SK-MEL-5 (cell line): ENCODE measurements at places on chromosomes 6 and 20. TPM values are rescaled to one million over a fixed set of nuclear protein-coding genes. Genes with fewer than 3 reads are reported as not detected.

The HAO1 gene
- total RNA-seq, result not detected in 2 replicates

The BRD2 gene
- 96.2 and 107 TPM in 2 replicates for total RNA-seq

The C6orf132 gene
- total RNA-seq, result not detected in 2 replicates

The CST9L gene
- total RNA-seq, result not detected in 2 replicates

The TRIM40 gene
- total RNA-seq, result not detected in 2 replicates

The PPIL6 gene
- 1.2 and 1.4 TPM in 2 replicates for total RNA-seq

The PHF20 gene
- total RNA-seq, result 44.4 and 44.6 TPM in 2 replicates

The EDN1 gene
- not detected in 2 replicates for total RNA-seq

The ACTL10 gene
- not detected in 2 replicates for total RNA-seq

DNA sequence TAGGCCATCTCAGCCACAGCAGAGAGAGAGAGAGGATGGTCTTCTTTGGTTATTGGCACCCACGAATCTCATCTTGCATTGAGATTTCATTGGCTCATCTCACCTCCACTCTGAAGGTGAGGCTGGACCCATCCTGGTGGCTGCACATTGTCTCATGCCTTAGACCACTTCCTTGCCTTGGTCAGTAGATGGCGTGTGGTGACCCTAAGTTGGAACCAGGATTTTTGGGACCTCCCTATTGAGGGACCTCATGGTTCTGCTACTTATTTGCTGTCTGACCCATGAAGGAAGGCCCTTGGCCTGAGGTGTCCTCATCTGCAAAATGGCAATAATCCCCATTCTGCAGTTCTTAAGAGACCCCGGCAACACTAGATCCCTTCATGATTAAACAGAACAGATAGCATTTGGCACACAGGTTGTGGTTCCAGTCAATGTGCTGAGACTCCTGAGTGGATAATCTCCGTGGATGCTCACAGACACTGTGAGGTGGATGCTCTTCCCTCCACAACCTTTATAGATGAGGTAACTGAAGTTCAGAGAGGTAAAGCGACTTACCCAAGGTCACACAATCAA lies 21.5 kb upstream of the AAR2 start:
- peak; percentile 74 for DNase-seq

GRCh38 chr6:90079560-90080490 lies 185.6 kb downstream of the GJA10 start:
- DNase-seq, result no peak

DNA sequence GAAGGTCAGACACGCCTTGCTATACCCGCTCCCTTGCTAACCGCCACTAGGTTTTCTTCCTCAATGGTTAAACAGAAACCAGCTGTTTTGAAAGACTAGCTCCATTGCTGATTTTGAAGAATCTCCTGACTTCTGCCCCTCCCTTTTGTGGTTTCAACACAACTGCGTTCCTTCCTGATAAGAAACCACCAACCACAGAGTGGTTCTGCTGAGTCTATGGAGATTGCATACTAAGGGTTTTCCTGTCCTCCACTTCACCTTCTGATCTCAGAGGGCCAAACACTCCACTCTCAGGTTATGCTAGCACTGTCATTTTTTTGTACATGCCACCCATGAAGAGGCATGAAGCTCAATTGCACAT lies 207.9 kb downstream of the MYLK4 start:
- peak; percentile 40 for DNase-seq

GRCh38 chr6:31092769-31093505 lies 19.4 kb downstream of the C6orf15 start:
- peak; percentile 76 for DNase-seq

DNA sequence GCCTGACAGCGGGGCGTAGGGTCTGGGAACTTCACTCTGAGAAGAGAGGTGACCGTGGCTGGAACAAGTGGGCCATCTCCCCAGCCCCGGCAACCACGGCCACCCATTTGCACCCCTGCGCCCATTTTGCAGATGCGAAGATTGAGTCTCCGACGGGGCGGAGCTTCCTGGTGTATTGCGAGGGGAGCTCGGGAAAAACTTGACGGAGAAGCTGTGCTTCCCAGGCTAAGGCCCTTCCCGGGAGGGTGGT lies 653 bp downstream of the ZNF335 start:
- DNase-seq, result no peak

GRCh38 chr20:37790900-37791299 lies 97.1 kb downstream of the CTNNBL1 start:
- DNase-seq, result no peak

GRCh38 chr20:63885264-63886053 lies 9.5 kb upstream of the DNAJC5 start:
- DNase-seq, result no peak

DNA sequence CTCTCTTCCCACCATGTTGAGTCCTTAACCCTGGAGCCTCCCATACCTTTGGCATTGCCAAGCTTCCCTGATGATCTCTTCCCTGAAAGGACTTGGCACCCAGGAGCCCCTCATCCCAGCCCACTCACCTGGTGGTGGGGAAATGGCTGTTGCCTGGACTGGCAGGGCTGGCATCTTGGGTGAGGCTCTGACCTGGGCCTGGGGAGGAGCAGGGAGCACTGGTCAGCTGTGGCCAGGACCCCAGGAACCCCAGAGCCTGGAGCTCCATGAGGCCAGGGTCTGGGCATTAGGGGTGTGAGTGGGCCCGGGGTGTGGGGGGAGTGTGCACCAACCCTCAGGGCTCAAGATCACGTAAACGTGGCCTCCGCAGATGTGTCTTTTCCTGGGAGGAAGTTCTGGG lies 9.5 kb downstream of the SDCBP2 start:
- no peak for DNase-seq

DNA sequence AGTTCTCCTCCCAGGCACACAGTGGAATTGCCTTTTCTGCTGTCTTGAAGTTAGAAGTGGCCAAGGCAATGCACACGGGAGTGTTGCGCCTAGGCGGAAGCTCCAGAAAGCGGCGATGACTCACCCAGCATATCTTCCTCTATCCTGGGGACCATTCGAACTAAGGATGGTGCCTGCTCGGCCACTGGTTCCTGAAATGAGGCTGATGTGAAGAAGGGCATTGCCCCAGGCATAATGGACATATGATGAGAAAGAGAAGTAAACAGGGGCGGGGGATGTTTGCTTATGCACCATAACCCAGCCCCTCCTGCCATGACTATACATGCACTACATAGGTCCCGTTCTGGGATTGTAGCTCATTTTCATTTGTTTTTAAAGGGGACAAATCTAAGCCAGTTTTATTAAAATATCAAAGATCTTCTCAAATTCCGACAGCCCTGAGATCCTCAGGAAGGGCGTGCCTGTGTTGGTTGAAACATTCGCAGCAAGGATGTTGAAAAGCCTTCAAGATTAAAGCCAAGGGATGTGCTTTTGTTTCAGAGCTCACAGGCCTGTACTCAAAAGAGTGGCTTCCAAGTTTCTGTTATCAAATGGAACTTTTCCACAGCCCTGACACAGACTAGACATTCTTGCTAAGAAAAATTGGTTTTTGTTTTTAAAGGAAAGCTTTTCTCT lies 218.5 kb downstream of the LY86 start:
- DNase-seq, result no peak

- peak; percentile 75 for DNase-seq
Observed at GRCh38 chr6:152952866-152953509, 29.9 kb downstream of the FBXO5 start.

DNA sequence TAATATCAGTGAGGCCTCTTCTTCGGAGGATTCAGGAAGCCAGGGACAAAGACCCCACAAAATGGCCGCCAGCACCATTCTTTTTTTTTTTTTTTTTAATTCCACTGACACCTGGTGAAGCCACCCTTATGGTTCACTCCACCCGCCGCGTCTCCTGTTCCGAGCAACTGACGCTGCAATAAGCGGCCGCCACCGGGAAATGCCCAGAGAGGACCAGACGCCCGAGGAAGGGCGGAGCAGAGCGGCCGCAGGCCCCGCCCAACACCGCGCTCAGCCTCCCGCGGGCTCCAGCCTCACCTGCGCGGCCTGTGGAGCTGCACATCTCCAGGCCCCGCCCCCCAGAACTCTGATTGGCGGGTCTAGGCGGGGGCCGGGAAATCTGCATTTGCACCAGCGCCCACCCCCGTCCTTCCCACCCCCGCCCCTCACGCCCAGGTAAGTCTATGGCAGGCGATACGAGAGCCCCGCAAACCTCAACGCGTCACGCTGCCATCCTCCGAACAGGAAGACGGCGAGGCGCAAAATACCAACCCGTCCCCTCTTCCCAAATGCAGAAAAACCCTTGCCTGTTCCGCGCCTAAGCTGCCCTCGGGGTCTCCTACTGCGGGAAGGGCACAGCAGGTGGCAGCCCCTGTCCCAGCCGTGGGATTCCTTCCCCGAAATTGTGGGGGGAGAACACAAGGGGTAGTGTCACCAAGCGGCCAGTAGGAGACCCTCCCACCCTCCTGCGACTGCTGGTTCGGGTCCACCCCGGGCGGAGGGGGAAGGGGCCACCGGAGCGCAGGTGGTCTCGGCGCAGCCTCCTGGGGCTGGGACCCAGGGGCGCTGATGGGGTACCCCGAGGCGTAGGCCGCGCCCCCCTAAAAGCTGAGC lies 960 bp downstream of the ATP9A start:
- DNase-seq, result peak; percentile 65

GRCh38 chr6:14337152-14337551 lies 219.6 kb downstream of the CD83 start:
- no peak for DNase-seq

GRCh38 chr20:50690650-50691572 lies at the start of gene RIPOR3:
Gene RIPOR3 (minus strand): TSS chr20:50691542. CDS start chr20:50691128, 414 bp downstream.
- DNase-seq, result no peak

GRCh38 chr20:36199345-36200257 lies 36.7 kb upstream of the AAR2 start:
- DNase-seq, result peak; percentile 89

GRCh38 chr20:20780127-20780824 lies 67.8 kb upstream of the RALGAPA2 start:
- DNase-seq, result no peak

DNA sequence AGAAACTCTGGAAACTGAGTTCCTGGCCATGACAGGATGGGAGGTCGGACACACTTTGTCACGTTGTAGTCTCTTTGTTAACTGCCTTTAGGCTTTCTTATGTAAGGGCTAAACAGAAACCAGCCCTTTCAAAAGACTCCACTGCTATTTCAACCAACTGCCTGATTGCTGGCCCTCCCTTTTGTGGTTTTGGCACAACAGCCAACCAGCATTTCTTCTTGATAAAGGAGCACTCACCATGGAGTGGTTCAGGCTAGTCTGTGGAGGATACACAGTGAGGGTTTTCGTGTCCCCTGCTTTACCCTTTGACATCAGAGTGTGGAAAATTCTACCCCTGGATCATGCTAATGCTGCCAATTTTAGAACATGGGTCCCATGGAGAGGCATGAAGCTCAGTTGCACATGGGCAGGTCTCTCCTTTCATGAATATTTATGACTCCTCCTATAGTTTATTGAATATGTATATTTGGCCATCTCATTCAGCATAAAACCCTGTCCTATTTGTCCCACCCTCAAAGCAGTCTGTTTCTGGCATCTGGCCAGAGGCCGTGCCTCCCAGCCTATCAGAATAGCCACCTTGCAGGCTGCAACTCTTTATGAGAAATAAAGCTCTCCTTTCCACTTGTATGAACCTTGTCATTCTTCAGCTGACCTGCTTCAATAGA lies 148.3 kb downstream of the HS3ST5 start:
- peak; percentile 9 for DNase-seq

GRCh38 chr6:130743175-130743574 lies 84.0 kb upstream of the SMLR1 start:
- no peak for DNase-seq

DNA sequence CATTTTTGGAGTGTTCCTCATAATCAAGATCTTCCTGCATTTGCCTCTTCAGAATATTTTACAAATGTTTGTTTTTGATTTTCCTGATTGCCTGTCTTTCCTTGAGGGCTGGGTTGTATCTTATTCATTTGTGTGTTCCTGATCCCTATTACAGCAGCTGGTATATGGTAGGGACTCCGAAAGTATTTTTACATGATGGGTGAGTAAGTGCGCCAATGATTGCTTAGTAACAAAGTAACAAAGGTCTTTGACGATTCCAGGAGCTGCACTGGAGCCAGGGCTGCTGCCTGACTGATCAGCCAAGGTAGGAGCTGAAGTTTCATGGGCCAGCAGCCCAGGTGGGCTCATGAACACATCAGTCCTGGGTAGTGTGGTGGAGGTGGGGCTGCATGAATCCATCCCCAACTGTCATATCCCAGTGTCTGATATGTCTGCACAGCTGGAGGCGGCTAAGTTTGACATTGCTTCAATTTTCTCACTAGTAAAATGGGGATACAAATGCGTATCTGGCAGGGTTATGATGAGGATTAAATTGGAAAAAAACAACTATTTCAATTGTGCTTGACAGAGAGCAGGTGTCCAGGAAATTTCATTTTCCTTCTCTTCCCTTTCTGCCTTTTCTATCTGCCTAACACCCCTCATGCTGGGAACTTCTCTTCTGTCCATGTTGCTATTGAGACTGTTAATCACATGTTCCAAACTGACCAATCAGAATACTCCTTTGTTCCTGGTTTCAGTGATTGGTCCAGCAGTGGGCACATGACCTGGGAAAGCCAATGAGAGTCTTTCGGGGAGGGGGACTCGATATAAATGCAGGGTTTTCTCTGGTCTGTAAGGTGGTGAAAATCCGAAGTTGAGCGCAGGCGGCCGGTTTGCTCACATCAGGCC lies 90.7 kb downstream of the CDH26 start:
- DNase-seq, result peak; percentile 29
